ENCODE measurements at places on chromosomes 1 and 21. TPM values are rescaled to one million over a fixed set of nuclear protein-coding genes. Genes with fewer than 3 reads are reported as not detected.

GJA4 gene
- 29.6 TPM for total RNA-seq

PRAMEF12 gene
- not detected for total RNA-seq

PLA2G4A gene
- total RNA-seq: 18.9 TPM

CYP4A11 gene
- not detected for total RNA-seq

SERINC2 gene
- 1.3 TPM for total RNA-seq

DISC1 gene
- total RNA-seq: 10.9 TPM

RBM8A gene
- 129 TPM for total RNA-seq

UBXN10 gene
- not detected for total RNA-seq

DMRTA2 gene
- total RNA-seq: not detected

RAD54L gene
- total RNA-seq: 7.4 TPM

CNKSR1 gene
- not detected for total RNA-seq

KRTAP19-3 gene
- not detected for total RNA-seq

SLAMF6 gene
- total RNA-seq: not detected
